Airway epithelial cell (primary cell): ENCODE measurements at places on chromosomes 13 and 19. TPM values are rescaled to one million over a fixed set of nuclear protein-coding genes. Genes with fewer than 3 reads are reported as not detected.

The CEBPA gene
- 23.4 and 27.0 TPM in 2 replicates for total RNA-seq

The F7 gene
- not detected in 2 replicates for total RNA-seq

The PSG6 gene
- total RNA-seq: not detected in 2 replicates

The PRR22 gene
- 0.21 and 0.46 TPM in 2 replicates for total RNA-seq

The KLK15 gene
- not detected in 2 replicates for total RNA-seq

The FLT3LG gene
- total RNA-seq: 0.46 and 0.49 TPM in 2 replicates

The CD79A gene
- total RNA-seq: not detected in 2 replicates

The UNC13A gene
- total RNA-seq: 0.14 and 0.19 TPM in 2 replicates

The IGFLR1 gene
- total RNA-seq: 6.3 and 6.7 TPM in 2 replicates
